ENCODE measurements at places on chromosomes 1 and 21.

DNA sequence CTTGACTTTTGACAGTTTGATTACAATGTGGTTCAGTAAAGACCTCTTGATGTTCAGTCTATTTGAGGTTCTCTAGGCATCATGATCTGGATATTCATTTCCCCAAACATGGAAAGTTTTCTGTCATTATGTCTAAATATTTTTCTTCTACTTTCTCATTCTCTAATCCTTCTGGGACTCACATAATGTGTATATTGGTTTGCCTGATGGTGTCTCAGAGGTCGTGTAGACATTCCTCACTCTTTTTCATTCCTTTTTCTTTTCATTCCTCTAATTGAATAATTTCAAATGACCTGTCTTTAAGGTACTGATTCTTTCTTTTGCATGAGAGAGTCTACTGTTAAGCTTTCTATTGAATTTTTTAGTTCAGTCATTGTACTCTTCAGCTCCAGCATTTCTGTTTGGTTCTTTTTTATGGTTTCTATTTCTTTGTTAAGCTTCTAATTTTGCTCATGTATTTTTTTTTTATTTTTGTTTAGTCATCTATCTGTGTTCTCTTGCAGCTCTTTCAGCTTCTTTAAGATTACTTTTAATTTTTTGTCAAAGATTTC, 158.4 kb downstream of the GDAP2 start:
- DNase-seq = no peak

GRCh38 chr1:175354080-175354479, 161.5 kb upstream of the KIAA0040 start:
- no peak for DNase-seq

- DNase-seq = no peak
Measured at GRCh38 chr1:20280341-20280740, 10.3 kb upstream of the VWA5B1 start.

GRCh38 chr1:185568155-185569123, 165.8 kb upstream of the HMCN1 start:
- no peak for DNase-seq

GRCh38 chr1:230906226-230906625, 37.9 kb upstream of the C1orf198 start:
- DNase-seq = no peak

Data from activated CD8-positive, alpha-beta memory T cell treated with anti-CD3 and anti-CD28 coated beads, Interleukin-2, amount 50 U/mL, for 48 hours (primary cell).